ENCODE measurements at places on chromosomes 6 and 20.

DNA sequence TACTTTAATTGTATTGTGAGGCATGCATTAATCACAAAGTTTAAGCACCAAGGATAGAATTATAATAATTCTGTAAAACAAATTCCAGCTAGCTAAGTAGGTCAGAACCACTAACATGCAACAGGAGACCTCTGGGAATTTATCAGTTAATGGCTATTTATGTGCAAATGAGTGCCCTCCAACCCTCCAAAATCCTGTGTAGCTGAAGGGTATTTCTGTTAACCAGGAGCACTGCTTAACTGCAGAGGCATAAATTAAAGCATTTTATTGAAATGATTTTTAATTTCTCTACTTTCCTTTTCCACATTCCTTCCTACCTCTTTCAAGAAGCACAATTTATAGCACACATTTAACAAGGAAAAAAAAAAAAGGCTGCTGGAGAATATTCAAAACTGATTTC lies 77.0 kb downstream of the MMS22L start:
- no peak for DNase-seq

DNA sequence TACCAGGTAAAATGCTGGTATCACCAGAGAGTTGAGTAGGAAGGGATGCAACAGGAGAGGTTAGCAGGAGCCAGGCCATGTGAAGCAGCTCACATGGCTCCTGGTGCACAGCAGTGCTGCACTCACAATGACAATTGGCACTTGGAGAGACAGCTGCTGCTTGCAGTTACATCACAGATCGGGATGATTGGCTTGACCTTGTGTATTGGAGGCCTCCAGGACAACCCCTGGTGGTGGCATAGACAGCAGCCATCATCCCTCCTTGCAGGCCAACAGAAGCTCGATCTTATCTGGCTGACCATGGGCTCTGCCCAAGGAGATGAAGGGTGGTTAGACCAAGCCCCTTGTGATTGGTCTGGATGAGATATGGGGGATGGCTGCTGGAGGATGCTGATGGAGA lies 73.0 kb downstream of the EYA2 start:
- DNase-seq, result no peak

- DNase-seq, result no peak
These were observed 1065.0 kb downstream of the EPHA7 start for GRCh38 chr6:92354270-92354829.

DNA sequence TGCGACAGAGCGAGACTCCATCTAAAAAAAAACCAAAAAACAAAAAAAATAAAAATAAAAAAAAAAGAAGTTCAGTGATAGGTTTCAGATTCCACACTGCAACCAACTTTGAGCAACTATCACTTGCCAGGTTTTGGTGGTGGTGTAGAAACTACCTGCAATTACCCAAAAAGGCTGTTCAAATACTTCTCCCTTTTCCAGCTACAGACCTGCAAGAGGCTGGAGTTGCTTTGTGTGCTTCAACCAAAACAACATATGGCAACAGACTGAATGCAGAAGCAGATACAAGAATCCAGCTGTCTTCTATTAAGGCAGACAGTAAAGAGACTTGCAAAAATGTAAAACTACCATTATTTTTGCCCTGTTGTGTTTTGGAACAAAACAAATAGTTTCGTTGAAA lies 9.3 kb upstream of the BCAS1 start:
- no peak for DNase-seq

GRCh38 chr6:29954272-29954671 lies 11.9 kb downstream of the HLA-A start:
- no peak for DNase-seq

DNA sequence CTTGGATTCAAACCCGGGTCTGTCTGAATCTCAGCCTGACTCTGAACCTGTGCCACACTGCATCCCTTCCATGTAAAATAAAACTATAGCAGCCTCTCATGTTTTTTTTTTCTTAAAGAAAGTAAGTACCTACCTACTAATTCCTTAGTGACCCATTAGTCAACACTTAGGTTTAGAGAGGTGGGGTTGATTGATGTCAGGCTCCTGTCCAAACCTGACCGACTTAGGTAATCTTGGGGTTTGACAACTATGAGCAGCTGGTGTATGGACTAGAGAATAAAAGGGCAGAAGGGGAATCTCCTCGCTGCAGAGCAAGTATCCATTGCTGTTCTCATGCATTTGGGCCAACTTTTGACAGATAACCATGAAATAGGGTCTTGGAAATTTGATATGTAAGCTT lies 6.5 kb downstream of the NKAIN2 start:
- DNase-seq, result no peak

GRCh38 chr6:28887796-28888496 lies 35.8 kb downstream of the TRIM27 start:
- DNase-seq, result no peak

GRCh38 chr20:14553774-14554534 lies 216.5 kb upstream of the FLRT3 start:
- DNase-seq, result no peak

GRCh38 chr6:135013211-135013610 lies 41.4 kb downstream of the HBS1L start:
- DNase-seq, result no peak

DNA sequence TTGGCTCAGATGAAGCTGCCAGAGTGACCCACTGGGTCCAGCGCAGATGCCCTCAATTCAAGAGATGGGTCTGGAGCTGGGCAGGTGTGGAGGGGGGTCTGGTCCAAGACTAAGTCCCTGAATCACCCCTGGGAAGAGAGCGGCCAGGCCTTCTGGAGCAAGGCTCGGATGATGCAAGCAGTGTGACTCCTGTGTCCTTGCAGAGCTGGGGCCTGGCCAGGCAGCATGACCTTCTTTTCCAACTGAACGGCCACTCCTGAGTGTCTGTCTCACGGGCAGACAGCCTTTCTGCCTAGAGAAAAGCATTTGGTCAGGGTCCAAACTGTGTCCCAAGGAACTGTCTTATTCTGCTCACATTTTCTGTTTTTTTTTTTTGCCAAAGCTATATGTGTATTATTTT lies 42.6 kb upstream of the FNDC1 start:
- no peak for DNase-seq

- no peak for DNase-seq
These were observed 391.8 kb downstream of the ARHGAP18 start for GRCh38 chr6:129317931-129318820.

DNA sequence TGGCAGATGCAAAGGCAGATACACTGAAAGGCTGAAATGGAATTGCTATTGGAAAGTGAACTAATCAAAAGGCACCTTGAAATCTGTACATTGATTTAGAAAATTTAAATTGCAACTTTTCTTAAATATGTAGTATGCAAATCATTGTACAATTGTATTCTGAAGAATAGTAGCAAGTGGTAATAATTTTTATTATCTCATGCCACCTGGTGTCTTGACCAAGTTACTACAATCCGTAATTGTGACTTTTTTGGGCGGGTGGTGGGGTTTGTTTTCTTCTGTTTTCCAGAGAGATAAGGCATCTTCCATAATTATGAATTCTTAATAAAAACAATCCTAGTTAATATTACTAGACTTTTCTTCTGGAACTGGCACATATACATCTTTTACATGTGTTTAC lies 12.5 kb upstream of the BCKDHB start:
- DNase-seq, result peak; percentile 36

GRCh38 chr20:46946181-46946624 lies 51.6 kb downstream of the EYA2 start:
- no peak for DNase-seq

DNA sequence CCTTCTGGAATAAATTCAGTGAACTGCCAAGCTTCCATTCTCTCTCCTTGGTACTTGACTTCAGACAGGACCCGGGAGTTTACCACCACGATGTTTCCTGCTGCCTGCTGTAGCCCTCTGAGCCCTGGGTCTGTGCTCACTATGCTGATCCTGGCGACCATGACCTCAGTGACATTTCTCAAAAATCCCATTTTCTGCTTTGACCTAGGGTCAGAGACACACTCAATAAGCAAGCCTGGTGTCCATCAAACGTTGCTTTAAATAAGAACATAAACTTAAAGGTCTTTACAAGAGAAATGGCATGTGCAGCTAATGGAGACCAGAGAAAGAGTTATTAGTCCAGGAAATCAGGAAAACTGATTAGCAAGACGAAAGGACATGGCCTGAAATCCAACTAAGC lies 509.7 kb upstream of the SULF2 start:
- no peak for DNase-seq

- DNase-seq, result no peak
These were observed 153.9 kb downstream of the MRPL14 start for GRCh38 chr6:43973357-43973756.

DNA sequence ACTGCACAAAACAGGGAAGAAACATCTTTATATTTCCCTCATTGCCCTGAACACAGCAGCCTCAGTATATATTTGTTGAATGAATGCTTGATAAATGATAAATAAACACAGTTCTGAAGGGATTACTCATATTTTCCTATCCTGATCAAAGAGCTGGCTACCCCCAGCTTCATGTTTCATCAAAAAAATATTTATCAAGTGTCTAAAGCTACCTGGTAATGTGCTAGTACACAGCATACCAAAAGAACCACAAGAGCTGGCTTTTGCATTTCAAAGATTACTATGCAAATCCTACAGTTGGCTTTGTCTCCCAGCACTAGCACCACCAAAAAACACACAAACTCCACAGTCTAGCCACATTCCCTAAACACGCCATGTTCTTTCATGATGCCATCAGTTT lies 130.0 kb downstream of the BTBD9 start:
- DNase-seq, result no peak
